Cerebellar nuclear complex (tissue), 1 donor: ENCODE measurements at places on chromosomes 5 and 9.

DNA sequence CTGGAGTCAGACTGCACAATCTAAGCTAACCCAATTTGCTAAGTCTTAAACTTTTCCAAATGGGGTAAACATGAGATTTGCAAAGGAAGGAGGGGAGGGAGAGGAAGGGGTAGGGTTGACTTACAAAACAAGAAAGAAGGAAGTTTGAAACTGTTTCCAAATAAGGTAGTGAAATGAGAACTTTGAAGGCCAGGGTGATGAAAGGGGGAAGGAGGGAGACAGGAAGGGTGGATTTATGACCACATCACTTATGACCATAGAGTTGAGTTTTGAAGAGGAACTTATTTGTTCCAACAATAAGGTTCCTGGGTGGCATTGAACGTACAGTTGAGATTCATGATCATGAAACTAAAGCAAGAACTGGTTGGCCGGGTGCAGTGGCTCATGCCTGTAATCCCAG, 72.5 kb upstream of the DAPK1 start:
- no peak for DNase-seq

DNA sequence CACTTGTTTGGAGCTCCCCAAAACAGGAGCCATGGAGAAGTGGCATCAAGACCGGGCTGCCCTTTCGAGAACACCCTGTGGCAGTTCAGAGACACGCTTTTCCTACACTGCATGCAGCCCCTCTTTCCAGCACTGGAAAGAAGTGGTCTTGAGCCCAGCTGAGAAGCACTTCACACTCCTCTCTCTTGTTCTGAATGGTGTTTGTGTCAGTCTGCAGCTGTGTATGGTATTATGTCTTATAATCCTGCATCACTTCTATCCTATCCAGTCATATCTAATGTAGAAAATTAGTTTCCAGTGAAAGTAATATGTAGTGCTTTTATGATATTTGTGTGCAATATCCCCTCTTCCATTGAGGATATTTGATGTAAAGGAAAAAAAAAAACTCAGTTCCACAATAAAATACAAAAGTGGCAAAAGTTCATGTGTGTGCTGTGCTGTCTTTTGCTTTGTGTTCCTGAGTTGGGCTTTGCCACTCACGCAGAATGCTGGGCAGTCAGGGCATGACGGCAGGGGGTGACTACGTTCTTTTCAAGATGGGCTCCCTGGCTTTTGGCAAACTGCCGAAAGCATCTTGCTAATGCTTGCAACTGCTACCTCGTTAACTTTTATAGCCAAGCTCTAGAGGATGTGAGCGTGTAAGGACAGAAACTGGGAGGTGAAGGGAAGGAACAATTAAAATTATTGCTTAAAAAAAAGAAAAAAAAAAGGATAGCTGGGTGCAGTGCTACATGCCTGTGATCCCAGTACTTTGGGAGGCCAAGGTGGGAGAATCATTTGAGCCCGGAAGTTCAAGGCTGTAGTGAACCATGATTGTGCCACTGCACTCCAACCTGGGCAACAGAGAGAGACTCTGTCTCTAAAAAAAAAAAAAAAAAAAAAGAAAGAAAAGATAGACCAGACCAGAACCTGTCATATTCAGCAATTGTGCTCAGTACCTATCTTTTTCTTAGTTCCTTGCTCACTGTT, 102.2 kb downstream of the MAP1B start:
- DNase-seq = no peak

GRCh38 chr5:68415177-68416085, 199.9 kb downstream of the PIK3R1 start:
- no peak for DNase-seq

DNA sequence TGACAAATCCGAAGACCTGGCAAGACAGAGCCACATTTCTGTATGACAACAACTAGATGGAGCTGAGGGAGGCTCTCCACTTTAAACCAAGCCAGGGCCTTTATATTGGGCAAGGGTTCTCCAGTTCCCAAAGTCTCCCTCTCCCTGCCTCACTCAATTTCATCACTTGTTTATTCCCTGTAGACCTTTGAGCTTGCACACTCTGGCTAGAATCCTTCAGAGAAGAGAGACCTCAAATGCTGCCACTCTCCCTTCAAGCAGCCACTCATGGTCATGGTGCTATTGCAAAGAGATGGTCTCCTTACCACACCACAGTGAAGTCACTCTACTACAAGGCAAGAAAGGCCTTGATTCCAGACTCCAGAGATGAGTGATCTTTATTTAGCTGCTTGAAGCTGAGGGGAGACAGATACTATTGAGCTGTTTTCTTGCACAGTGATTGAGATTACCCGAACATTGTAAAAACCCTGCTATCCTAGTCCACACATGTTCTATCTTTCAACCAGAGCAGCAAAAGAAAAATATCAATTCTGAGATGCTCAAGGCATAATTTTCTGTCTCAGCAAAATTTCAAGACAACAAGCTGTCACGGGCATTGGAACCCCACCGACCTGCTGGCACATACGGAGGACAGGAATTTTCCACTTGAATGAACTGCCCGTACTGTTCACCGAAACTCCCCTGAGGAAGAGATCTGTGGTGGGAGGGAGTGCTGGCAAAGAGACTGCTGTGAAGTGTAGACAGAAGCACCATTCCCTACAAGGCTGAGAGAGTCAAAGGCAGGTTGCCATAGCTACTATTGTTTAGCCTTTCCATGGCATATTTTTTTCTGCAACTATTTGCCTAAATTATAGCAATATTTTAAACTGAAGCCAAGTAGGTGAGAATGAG, 81.1 kb downstream of the CDO1 start:
- no peak for DNase-seq

- DNase-seq = no peak
Observed at GRCh38 chr9:92764381-92764987, at the start of gene BICD2. Gene BICD2 (minus strand): TSS chr9:92764833. CDS start chr9:92764744, 89 bp downstream.

GRCh38 chr5:136446565-136446964, 81.2 kb upstream of the TRPC7 start:
- DNase-seq = no peak

- no peak for DNase-seq
Observed at GRCh38 chr5:78661691-78662090, 13.1 kb upstream of the LHFPL2 start.

DNA sequence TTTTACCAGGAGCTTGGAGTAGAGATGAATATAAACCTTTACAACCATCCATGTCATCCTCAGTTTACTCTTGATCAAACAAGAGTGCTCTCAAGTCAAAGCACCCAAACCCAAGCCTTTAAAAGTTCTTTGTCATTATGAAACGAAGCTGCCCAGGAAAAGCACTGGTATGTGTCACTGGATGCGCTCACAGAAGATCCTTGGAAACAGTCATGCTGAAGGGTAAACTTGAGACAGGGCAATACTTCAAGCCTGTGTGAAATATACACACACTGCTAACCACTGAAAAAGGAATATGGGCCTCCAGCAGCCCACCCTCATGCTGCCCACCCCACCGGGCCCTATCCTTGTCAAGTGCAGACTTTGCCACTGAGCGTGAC, 84.5 kb downstream of the PRRT1B start:
- no peak for DNase-seq

DNA sequence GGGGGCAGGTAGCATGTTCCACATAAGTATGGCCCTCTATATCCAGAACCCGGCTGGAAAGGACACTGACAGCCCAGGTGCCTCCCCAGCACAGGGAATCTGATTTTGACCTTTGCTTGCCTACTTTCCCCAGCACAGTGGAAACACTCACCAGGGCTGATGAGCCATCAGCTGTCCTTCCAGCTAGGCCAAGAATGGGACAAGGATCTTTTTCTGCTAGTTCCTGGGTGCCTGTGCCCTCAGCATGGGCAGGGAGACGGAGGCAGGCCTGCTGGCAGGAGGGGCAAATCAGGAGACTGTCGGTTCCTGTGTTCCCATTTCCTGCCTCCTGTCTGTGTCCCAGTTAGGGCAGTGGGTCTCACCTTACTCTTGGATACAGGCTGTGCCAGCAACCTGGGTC, 1.1 kb downstream of the CYFIP2 start:
- DNase-seq = no peak

DNA sequence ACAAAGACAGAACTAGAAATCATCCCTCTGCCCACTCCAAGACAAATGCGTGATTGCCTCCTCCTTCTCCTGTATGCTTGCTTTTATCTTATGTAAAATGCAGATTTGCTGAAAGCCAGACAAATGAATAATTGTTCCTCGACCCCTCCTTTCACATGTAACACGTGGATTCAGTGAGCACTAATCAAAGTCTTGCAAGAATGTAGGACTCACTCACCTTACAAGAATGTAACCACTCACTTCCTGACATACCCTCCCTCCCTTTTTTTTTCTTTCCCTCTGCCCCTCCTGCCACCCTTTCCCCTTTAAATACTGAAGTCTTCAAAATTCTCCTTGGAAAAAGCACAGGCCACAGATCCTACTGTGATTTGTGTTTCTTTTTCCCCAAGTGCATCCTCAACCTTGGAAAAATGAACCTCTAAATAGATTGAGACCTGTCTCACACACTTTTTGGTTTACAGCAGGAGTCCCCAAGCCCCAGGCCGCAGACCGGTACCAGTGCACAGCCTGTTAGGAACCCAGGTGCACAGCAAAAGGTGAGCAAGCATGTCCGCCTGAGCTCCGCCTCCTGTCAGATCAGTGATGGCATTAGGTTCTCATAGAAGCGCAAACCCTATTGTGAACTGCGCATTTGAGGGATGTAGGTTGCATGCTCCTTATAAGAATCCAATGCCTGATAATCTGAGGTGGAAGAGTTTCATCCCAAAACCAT, 29.4 kb upstream of the HSD17B3 start:
- no peak for DNase-seq

- DNase-seq = no peak
Observed at GRCh38 chr9:111237447-111237846, 92.6 kb downstream of the OR2K2 start.

GRCh38 chr5:114089259-114089658, 272.6 kb upstream of the KCNN2 start:
- DNase-seq = no peak

DNA sequence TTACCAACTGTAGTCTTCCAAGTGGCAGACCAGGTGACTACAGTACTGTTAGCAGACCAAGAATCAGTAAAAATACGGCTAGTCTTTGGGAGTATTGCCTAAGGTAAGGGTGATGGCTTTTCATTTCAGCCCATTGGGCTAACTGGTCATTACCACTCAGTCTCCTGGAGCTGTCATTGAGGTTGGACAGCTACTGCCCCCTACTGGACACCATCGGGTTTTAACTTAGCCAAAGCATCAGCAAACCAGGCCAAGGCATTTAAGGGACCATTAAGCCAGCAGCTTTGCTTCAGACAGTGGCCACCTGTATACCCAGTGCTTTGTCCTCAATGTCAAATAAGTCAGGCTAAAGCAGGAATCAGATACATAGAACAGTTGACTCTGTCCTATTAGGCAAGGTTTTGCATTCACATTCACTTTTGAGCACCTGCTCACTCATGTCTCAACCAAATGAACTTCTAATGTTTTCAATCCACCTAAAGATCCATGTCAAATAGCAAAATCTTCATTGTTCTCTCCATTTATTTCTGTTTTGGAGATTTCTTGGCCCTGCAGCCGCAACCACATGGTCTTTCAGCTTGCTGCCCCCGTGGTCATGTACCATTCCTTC, 117.2 kb downstream of the INVS start:
- no peak for DNase-seq

GRCh38 chr9:81537964-81538363, 151.4 kb downstream of the TLE1 start:
- DNase-seq = no peak

DNA sequence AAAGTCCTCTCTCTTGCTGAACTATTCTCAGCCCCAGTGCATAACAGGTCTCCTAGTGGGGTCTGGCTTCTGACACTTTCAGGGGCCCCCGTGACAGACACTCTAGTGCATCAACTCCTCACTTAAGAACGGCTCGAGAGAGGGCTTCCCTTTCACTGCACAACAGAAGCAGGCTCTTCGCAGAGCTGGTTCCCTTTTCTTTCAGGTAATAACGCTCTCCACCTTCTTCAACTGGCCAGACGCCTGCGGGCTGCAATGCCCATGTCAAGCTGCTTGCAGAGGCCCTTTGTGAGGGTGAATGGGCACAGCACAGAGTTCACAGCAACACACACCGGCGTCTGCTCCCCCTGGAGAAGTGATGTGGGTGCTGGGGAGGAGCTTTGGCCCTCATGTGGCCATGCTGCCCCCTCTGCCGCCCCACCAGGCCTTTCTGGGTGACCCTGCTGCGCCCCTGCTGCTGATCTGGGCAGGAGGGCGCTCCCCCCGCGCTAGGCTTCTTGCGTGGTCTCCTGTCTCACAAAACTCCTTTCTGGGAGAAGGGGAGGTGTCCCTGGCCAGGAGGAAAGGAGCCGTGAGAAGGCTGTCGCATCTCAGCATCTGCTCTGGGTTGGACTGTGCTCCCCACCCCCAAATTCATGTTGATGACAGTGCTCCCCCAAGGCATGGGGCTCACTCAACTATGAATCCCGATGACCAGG, 2.4 kb downstream of the MRPL36 start:
- DNase-seq = no peak

- DNase-seq = no peak
Observed at GRCh38 chr5:150636391-150637244, 3.8 kb upstream of the SYNPO start.

GRCh38 chr5:112097768-112098167, 321.3 kb downstream of the EPB41L4A start:
- no peak for DNase-seq

DNA sequence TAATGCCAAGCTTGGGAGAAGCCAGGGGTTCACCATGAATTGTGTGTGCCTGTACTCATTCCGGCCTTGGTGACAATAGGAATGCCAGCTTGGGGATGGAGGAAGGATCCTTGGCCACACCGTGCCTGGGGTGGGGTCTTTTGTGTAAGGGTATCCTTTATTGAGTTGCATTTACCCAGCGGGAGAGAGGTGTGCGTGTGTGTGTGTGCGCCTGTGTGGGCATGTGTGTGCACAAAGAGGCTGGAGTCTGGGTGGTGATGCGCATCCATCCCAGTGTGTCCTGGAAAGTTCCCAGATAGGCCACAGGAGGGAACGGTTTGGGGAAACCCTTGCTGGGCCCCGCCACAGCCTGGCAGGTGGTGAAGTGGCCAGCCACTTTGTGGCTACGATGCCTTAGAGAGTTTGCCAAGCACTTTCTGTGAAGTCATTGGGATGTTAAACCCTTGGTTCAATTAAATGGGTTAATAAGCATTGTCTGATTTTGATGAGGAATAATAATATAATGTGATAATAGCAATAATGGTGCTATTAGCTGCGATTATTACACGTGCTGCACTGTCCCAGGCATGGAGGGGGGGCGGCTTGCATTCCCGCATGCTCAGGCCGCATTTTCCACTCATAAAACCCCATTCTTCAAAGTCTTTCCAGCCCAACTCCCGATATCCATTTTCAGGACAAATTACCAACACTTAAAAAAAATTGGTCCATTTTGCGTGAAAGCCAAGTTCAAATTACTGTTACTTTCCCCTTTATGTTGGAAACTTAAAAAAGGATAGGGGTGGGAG, 13.7 kb downstream of the PITX1 start:
- DNase-seq = no peak

DNA sequence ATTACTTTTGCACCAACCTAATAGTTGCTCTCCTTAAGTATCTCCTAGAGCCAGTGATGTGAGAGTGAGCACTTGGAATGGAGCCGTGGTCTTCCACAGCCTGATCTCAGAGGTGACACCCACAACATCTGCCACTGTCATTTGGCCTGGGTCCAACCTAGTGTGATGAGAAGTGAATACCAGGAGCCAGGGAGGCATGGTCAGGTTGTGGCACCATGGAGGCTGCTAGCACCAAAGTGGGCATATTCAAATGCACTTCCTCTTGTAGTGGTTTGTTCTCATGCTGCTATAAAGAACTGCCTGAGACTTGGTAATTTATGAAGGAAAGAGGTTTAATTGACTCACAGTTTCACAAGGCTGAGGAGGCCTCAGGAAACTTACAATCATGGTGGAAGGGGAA, 22.6 kb upstream of the CEP72 start:
- no peak for DNase-seq
